ENCODE measurements at places on chromosomes 5 and 9. TPM values are rescaled to one million over a fixed set of nuclear protein-coding genes. Genes with fewer than 3 reads are reported as not detected.
A peak's percentile ranks its signal among the peaks of the same experiment; 100 is the strongest.

DNA sequence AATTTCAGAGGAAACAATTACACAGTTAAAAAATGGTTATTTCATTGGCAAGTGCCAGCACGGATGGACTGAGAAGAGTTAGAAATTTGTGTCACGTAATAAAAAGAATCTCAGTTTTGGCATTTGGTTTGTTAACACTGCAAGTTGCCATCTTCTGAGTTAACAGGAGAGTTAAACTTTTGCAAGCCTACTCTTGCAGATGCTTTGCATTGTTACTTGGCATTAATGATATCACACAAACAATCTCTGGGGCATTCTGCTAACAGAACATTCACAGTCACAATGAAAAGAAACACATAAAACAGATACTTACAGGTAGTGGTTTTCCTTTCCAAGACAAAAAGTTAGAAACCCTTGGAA is 647 bp downstream of the FREM1 start:
- DNase-seq: peak; percentile 8

GRCh38 chr5:91016954-91017700 is 366.0 kb downstream of the ARRDC3 start:
- peak; percentile 75 for DNase-seq

DNA sequence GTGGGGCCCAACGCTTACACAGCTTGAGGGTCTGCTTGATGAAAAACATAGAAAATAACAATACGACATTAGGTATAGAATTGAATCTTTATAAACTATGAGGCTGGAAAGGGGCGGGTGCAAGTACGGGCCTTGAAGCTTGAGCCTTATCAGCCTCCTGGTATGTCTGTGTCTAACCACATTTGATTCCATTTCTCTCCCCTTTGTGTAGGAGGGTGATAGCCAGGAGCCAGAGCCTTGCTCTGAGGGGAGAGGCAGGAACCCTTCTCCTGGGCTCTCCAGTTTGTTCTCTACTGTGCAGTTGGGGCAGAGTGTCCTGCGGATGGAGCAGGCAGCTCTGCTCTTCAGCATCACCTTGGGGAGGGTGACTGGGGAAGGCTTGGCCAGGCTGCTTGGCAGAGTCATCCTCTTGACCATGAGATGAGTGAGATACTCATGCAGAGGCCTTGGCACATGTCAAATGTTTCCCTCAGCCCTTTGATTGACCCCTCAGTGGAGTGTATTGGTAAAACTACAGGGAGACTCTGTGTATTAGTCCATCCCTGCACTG is 153.5 kb downstream of the SEMA6A start:
- DNase-seq: no peak

Gene CCDC112
- total RNA-seq: 4.7 TPM

DNA sequence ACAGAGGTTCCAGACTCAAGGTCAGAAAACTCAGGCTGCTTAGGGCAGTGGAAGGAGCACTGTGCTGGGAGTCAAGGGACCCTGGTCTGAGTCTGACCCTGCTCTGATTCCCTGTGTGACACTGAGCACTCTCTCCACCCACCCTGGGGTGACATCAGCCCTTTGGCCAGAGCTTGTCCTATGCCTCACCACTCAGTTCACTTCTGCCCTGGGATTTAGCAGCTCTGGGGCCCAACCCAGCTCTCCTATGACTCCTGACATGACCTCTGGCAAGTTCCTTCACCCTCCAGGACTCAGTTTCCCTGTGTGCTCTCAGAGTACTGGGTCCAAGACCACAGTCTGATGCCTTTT is 63.9 kb downstream of the FAM114A2 start:
- no peak for DNase-seq

DNA sequence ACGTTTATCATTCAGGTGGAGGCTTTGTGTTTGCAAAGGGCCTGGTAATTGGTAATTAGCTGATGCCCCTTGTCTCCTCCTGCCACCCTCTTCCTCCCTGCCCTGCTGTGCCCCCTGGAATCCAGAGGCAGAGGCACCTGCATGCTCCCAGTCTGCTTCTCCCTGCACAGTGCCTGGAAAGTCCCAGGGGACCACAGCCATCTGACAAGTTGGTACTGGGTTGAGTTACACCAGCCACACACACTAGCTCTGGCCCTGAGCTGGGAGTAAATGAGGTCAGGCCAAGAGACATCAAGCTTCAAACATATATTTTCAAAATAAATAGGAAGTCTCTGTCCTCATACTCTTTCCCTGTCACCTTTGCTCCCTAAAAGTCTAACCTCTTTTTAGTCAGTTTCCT is 56.3 kb downstream of the INSYN2B start:
- no peak for DNase-seq

Gene PDE8B
- under 0.01 TPM for total RNA-seq

DNA sequence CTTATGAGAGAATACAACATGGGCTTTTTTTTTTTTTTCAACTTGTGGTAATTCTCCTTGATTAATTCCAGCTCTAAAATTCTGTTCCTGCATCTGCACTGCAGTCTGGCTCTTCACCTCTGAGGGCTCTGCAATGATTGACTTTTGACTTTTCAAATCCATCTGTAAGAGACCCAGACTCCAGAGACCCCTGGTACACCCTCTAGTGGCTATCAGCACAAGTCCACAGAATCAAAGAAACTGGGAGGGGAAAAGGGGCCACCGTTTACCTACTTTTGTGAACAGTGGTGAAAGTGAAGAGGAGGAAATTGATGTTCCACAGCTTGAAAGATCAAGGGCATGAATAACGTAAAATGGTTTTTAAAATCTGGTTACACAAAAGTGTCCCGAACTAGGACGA is 151.6 kb downstream of the SLIT3 start:
- DNase-seq: no peak

GRCh38 chr5:74950836-74951515 is 84.8 kb upstream of the FAM169A start:
- no peak for DNase-seq

GRCh38 chr9:77901771-77902170 is 129.8 kb downstream of the GNAQ start:
- DNase-seq: no peak

Gene RARS1
- total RNA-seq: 243 TPM

Gene CCDC192
- total RNA-seq: not detected

Gene MEIKIN
- not detected for total RNA-seq

Gene IFNK
- not detected for total RNA-seq

DNA sequence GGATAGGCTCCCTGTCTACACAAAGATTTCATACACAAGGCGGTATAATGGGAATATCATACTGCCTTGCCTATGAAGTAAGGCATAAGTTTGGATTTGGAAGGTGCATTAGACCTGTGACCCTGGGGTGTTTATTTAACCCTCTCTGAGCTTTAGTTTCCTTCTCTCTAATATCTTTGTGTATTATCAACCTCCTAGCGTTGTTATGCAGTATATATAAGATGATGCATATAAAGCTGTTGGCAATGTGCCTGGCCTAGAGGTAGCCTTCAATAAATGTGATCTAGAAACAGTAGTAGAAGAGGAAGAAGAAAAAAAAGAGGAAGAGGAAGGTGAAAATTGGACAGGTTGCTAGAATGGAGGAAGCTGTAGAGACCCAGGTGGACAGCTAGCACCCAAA is 311.6 kb upstream of the CLINT1 start:
- DNase-seq: no peak

Gene GRIA1
- 0.29 TPM for total RNA-seq

Gene FBN2
- 33.0 TPM for total RNA-seq

DNA sequence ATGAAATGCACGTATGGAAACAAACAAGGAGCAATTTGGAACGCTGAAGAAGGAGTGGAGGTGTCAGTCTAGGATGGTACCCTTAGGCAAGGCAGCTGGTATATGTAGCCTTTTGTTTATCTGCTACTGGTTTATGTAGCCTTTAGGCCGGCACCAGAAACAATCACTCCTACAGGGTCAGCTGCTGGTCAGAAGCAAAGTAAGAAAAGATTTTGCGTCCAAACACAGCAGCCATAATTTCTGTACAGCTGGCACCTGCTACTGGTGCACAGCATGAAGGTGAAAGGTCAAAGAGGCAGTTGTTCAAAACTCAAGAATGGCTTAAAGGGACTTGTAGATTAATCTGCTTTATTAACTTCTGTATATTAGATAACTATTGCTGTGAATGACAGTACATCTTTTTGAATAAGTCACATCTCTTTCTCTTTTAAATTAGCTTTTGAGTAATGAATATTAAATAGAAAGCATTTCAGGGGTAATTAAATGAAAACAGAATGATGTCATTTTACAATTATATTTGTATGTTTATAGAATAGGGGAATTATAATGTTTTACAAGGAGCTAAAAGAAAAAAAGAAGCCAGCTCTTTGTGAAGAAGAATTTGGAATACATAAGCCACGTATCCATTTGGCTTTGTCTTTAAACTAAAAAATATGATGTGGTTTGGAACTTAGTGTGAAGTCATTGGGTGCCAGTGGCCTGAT is 33.1 kb upstream of the TLX3 start:
- DNase-seq: no peak

Gene ITGA2
- total RNA-seq: 2.7 TPM

DNA sequence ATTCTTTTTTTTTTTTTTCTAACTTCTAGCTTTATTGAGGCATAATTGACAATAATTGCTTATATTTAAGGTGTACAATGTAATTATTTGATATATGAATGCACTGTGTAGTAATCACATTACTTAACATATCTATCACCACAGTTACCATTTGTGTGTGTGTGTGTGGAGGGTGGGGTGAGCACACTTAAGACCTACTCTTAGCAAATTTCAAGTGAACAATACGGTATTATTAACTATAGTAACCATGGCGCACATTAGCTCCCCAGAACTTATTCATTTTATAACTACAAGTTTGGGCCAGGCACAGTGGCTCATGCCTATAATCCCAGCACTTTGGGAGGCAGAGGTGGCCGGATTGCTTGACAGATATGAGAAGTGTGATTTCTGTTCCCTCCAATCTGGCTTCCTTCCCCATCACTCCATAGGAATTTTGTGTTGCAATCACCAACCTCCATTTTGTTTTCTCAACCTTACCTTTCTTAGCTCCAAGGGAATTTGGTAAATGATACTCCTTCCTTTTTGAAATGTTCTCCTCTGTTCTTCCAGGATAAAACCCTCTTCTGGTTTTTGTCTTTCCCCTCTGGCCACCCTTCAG is 14.9 kb downstream of the TXN start:
- DNase-seq: no peak

GRCh38 chr5:15938961-15939360 is 240.6 kb downstream of the MARCHF11 start:
- peak; percentile 96 for DNase-seq

- no peak for DNase-seq
Measured at GRCh38 chr5:124060011-124060410, 548.0 kb downstream of the CSNK1G3 start.

Gene SPINK4
- total RNA-seq: not detected

Gene ARID3C
- total RNA-seq: not detected

Gene CAAP1
- total RNA-seq: 18.3 TPM

DNA sequence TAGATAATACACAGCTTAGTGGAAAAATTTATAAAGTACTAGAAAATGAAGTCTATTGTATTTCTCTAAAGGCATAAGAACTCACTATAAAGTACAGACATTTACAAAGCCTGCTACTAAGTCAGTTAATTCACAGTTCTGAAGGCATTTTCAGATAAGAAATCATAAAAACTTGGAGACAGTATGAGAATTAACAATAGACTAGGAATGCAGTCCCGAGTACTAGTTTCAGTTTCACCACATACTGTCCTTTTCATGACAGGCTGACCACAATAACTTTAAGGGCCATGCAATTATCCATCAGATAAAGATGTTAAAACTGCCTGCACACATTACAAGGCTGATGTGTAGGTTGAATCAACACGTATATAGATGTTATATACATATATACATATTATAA is 362.6 kb upstream of the SMC2 start:
- DNase-seq: no peak

- no peak for DNase-seq
Measured at GRCh38 chr5:68000805-68001204, 214.8 kb upstream of the PIK3R1 start.

Gene EGFLAM
- 11.2 TPM for total RNA-seq
